ENCODE measurements at places on chromosomes 13 and 19.

GRCh38 chr13:43095771-43096719 is 72.7 kb downstream of the DNAJC15 start:
- ATAC-seq = no peak

GRCh38 chr13:106350208-106350607 is 185.3 kb downstream of the EFNB2 start:
- no peak for ATAC-seq

GRCh38 chr13:25371158-25371874 is 458 bp upstream of the ATP8A2 start:
- ATAC-seq = no peak

GRCh38 chr19:3644351-3645066 is 17.9 kb upstream of the CACTIN start:
- ATAC-seq = no peak

DNA sequence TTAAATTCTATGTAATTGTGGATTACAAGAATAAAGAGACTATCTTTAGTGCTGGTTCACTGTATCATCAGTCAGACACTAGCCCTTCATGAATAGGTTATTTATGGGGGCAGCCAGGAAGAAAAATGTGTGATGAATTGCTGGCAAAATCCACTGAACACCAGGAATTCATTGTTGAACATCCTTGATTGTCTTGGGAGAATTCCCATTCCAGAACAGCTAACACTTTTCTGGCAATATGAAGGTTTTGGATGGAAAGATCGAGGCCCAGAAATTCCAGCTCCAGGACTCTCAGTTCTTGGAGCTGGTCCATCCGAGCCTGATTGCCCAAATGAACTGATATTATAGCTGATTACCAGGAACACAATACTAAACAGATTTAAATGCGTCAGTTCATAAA is 11.5 kb upstream of the SPART start:
- no peak for ATAC-seq

DNA sequence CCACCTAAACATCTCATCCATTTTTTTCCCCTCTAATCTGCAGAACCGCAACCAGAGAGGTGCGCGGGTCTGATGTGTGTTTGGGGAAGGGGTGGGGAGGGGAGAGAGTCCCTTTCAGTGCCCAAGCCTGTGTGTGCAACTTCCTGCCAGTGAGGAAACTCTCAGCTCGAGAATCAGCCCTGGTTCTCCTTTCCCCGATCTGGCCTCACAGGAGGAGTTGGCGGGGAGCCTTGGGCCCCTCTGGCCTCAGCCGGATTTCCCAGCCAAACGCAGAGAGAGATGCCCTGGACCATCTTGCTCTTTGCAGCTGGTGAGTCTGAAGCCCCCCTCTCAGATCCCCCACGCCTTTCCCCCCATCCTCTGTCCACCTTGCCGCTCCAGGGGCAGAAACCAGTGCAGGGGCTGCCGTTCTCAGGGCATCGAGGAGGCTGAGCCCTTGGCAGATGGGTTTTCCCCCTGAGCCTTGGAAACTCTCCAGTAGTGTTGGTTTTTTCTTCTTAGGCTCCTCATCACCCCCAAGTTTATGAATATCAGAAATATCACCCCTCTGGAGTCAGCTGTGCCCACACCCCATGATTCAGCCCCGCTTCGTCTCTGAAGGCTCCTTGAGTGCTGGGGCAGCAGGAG is at the start of gene C19orf38:
TSS of gene C19orf38 (plus strand) at position 186 of the 627 bp plus-strand sequence. CDS start at position 280, 94 bp downstream.
- ATAC-seq = no peak

- ATAC-seq = no peak
Measured at GRCh38 chr19:18310118-18310909, 12.6 kb downstream of the LSM4 start.

DNA sequence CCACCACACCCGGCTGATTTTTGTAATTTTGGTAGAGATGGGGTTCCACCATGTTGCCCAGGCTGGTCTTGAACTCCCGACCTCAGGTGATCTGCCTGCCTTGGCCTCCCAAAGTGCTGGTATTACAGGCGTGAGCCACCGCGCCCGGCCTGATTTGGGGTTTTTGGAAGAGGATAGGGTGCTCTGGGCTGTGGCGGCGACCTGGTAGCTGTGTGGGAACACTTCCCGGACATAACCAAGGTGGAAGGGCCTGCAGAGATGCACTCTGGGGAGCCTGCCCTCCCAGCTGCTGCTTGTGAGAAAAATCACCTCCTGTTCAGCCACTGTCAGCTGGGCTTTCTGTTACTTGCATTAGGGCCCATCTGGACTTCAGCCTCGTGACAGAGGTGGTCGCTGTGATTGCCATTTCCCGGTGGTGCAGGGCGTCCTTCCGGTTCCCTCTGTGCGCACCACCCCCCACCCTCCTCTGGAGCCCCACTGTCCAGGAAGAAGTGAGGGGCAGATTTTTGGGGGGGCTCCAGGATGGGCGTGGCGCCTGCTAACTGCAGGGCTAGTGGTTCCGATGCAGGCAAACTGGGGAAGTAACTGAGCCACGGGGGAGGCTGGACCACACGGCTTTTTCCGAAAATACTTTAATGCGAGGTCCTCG is 7.5 kb downstream of the IL4I1 start:
- ATAC-seq = no peak

DNA sequence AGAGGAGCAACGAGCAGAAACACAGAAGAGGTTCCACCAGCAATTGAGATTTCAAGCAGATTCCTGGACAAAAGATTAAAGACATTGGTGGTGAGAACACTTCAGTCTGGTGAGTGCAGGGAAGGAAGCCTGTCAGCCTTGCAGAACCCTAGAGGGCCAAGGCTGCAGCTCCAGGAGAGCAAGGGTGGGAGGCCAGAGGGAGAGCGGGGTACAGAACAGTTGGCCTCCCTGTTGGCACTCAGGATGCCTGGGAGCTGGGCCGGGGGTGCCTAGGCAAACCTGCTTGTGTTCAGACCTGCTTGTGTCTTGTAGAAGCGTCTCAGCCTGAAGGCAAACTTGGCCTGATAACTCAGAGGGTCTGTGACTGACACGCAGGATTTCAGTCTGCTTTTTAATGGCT is 5.1 kb upstream of the LIN7B start:
- no peak for ATAC-seq

DNA sequence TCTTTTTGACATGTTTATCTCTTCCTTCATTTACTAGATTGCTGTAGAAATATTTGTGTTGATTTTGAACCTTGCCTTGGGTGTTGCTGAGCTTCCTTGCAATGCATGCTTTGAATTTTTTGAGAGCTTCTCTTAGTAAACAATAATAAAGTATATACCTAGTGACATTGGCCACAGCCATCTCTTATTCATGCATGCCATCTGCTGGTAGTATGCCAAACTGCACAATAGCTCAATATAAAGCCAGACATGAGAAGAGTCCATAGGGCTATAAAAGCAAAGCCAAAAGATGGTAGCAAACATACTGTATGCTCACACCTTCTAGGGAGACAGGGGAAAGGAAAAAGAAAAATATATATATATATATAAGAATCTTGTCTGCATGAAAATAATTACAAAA is 18.9 kb upstream of the ZSCAN5A start:
- ATAC-seq = no peak

DNA sequence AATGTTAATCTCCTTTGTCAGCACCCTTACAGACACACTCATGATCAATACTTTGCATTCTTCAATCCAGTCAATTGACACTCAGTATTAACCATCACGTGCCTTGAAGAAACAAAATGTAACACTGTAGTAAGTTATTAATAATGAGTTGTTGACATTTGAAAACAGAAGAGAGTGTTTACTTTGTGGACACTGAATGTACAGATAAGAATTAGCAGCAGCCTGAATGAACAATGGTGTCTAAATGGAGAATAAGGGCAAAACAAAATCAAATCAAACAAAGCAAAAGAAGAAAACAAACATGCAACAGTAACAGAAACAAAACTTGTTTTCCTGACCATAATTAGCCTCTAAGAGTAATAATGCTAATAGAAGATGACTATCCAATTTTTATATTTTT is 1191.1 kb upstream of the MIR17HG start:
- ATAC-seq = no peak

DNA sequence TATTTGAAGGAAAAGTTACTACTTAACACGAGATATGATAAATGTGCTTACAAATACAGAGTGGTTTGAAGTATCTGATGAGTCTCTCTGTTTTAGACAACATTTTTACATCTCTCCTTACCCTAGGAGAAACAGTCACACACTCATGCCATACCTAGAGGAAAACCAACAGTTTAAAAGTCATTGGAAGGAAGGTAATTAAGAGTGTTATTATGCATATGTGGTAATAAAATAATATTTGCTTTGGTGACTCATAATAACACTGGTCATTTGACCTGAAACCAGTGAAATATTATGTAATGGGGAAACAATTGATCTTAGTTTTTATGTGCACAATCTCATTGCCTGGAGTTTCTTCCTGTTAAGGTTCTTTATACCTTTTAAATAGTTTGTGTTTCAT is 136.9 kb upstream of the SOX21 start:
- ATAC-seq = no peak

DNA sequence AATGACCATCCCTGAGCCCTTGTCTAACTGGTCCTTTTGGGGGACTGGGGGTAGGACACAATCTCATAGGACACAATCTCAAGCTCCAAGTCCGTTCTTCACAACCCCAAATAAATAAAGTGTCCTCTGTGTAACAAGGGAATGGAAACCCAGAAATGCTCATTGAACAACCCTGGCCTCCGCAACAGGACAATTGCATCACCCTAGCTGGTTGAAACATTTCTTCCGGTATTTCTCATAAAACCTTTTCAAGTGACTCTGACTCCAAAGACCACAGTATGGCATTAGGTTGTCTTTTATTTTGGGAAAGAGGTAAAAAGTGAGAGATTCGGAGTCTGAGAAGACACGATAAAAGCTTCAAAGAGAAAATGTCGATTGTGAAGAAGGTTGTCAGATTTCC is 186.6 kb downstream of the ZNF536 start:
- ATAC-seq = no peak

- no peak for ATAC-seq
Measured at GRCh38 chr19:54573330-54573872, at the start of gene LILRA2. LILRA2 (plus strand) TSS chr19:54573790; CDS start chr19:54573879, 89 bp downstream.

DNA sequence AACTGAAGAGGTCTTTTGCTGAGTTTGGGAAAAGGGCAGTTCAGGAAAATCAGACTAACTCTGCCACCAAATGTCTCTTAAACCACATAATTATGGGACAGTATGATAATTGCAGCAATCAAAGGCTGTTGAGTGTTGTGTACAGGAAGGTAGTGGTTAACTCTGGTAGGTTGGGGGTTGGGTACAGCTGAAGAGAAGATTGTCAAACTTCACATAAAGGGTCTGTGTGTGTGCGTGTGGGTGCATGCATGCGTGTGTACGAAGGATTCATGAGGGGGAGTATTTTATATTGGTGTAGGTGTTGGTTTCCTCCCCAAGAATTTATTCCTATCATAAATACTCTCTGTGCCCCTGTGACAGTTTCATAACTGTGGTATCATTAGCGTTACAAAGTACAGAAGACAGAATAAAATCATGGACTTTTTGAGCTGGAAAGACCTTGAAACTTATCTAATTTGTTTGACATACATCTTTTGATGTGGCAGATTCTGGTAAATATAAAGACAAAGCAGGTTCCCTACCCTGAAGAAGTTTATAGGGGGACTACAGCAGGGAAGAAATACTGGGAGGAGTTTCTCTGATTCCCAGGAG is 94.1 kb downstream of the PCCA start:
- ATAC-seq = no peak

- ATAC-seq = no peak
Measured at GRCh38 chr19:31575846-31576335, 226.7 kb upstream of the TSHZ3 start.

DNA sequence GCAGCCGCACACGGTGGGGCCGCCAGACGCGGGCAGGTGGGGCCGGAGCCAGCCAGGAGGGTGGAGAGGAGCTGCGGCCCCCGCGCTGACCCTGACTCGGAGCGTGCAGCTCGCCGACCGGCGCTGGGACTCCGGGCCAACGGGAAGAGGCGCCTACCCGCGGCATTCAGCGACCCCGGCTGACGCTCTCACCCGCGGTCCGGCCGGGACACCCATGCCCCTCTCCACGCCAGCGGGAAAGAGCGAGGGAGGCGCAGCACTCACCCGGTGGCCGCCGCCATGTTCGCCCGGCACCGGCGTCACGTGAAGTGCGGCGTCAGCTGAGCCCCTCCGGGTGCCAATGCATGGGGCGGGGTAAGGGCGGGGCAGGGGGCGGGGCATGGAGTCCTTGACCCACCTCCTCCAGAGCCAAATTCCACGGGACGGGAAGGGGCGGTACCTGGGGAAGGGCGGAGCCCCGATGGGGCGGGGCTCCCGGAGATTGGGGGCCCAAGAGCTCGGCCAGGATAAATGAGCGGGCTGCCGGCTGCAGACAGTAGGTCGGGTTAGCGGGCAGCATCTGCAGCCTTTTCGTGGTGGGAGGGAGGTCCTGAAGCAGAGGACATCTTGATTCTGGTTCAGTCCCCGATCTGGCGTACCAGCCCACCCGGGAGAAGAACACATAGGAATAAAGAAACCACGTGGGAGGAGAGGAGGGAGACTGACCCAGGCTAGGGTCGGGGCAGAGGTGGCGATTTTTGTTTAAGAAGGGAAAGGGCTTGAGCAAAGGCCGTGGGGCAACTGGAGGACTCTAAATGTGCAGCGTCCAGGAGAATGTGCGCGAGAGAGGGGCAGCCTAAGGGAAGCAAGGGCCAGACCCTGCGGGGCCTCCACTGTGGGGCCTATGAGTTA is at the start of gene PEPD:
TSS of gene PEPD (minus strand) at position 312 of the 891 bp plus-strand sequence. CDS start at position 281, 31 bp downstream.
- peak; percentile 95 for ATAC-seq

GRCh38 chr13:59103004-59103768 is 1060.5 kb downstream of the DIAPH3 start:
- no peak for ATAC-seq

DNA sequence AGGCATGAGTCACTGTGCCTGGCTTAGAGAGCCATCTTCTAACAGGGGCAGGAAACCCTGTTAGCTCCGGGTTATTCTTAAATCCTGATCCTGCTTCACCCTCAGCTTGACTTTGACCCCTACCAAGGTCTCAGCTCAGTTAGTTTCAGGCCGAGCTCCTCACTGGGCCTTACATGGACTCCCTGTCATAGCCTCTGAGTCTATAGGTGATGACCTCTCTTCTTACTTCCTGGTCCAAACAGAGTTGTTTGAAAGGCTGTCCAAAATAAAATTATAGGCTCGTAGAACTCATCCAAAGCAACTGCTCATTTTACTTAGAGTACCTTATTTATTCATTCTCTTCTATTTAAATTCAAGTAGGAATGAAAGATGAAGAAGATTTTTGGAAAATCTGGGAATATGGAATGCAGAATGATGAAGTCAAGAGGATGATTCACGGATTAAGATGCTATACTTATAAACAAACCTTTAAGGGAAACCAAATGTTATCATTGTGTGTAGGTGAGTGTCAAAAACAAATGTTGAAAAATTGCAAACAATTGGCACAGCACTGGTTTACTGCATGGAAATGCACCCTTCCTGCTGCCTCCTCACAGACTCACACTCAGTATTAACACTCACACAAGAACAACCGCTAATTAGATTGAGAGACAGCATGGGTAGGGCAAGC is 174.1 kb downstream of the RGCC start:
- ATAC-seq = no peak

Measured in activated CD4-positive, CD25-positive, alpha-beta regulatory T cell treated with anti-CD3 and anti-CD28 coated beads, Interleukin-2, amount 50 U/mL, for 24 hours (primary cell).